ENCODE measurements at places on chromosomes 5 and 9.

DNA sequence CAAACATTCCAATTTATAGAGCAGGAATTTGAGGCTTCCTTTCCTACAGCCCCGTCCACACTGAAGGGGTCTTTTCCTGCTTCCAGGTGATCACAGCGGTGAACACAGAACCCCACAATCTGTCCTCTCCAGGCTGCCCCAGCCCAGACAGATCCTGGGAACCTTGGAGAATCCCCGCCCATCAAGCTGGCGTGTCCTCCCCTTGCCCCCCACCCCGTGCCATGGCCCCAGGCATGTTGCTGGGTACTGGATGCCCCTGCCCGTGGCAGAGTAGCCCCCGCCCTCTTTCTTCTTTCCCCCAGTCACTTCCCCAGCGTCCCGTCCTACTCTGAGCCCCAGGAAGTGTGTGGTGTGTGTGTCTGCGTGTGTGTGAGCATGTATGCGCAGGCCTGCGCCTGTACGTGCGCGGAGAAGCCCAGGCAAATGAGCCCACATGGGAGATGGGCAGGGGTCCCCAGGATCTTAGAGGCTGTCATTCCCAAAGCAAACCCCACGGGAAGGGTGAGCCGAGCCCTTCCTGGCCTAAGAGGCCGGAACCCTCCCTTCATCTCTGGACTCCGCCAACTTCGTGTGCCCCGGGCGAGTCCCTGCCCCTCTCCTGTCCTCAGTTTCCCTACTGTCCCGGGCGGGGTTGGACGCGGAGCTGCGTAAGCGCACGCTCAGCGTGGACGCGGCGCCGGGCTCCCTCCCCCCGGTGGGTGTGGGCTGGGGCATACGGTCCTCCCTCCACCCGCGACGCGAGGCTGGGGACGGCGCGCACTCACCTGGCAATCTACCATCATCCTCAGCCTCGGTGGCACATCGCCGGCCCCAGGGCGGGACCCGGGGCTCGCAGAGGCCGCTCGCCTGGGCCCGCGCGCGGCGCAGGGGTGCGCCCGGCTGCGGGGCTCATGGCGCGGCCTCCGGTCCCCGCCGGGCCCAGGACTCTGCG is 15.2 kb downstream of the GBGT1 start:
- DNase-seq, result peak; percentile 45

DNA sequence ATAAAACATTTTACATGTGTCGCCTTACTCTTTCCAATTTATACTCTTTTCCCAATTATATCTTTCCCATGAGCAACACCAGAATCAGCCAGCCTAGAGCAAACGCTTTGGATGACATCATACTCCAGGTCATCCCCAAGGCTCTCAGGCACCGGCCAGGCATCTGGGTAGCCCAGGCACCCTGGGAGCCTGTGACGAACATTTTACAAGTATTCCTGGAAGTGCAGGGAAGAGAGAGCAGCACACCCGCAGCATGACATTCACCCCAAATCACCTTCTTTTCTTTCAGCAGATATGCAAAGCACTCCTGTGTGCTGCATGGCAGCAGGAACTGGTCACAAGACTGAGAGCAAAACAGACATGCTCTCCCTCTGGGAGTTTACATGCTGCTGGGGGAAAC is 75.7 kb upstream of the SMIM23 start:
- no peak for DNase-seq

GRCh38 chr5:173341961-173342430 is 13.8 kb upstream of the STC2 start:
- DNase-seq, result no peak

DNA sequence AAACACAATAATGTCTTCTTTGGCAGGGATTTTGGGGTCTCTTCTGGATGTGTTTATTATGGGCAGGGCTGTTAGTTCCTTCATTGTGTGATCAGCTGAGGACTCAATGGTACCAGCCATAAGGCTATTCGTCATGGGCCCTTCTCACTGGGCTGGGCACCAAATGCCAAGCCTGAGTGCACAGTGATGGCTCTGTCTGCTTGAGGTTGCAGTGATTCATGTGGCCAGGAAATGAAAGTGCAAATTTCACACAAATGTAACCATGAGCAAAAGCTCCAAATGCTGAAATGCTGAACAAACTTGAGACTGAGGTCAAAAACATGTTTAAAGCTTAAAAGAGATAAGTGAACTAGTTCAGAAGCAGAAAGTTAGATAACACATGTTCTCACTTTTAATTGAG is 191.0 kb downstream of the TARS1 start:
- no peak for DNase-seq

- no peak for DNase-seq
These were observed 92.7 kb downstream of the PCSK1 start for GRCh38 chr5:96340357-96340756.

GRCh38 chr5:172411484-172412072 is 42.7 kb downstream of the SH3PXD2B start:
- peak; percentile 55 for DNase-seq

GRCh38 chr5:82165740-82166530 is 112.2 kb downstream of the RPS23 start:
- no peak for DNase-seq

- DNase-seq, result no peak
These were observed 117.1 kb upstream of the TUT7 start for GRCh38 chr9:86471171-86471815.

All from activated T-cell treated with anti-CD3 and anti-CD28 coated beads for 48 hours (primary cell).